AG10803 (cell line): ENCODE measurements at places on chromosomes 7 and 10.

DNA sequence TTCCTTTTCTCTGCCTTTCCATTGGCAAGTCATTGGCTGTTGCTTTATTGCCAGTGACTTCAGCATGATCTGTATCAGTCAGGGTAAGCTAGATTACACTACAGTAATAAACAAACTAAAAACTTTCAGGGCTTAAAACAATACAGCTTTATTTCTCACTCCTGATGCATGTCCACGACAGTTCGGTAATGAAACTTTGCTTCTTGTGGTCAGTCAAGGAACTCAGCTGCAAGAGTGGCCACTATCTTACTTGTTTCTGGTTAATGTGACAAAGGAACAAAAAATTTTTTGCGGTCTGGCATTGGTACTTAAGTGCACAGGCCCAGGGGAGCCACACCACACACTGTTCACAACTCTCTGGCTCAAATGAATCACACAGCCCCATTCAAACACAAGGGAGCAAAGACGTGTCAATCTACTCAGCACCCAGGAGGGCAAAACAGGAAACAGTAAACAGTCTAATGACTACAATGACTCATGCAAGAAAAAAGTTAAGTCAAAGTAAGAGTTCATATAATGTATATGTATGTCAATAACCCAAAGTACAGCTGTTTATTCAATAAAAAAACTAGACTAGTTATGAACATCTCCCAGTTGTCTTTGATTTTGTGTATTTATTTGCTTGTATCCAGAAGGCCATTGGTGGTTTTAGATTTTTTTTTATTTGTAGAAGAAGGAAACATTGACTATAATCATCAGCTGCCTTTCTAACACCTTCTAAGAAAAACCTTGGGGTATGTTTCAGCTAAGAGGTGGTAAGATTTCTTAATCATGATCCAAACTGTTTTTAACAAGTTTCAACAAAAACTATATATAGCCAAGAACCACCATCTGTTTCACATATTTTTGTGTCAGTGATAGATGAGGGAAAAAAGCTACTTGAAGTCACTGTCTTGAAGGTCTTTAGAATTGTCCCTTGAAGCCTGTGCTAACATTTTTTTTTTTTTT, 134.4 kb upstream of the FAM3C start:
- peak; percentile 99 for DNase-seq

GRCh38 chr7:98956937-98957336, 78.6 kb downstream of the TRRAP start:
- DNase-seq: peak; percentile 87

- DNase-seq: no peak
Observed at GRCh38 chr7:129438839-129439651, 4.8 kb downstream of the STRIP2 start.

GRCh38 chr7:151133266-151133985, 34.1 kb downstream of the GBX1 start:
- DNase-seq: no peak

- DNase-seq: no peak
Observed at GRCh38 chr10:3570131-3570729, 214.8 kb downstream of the KLF6 start.

GRCh38 chr7:87345962-87346371, 503 bp downstream of the CROT start:
- DNase-seq: peak; percentile 0

- no peak for DNase-seq
Observed at GRCh38 chr7:69510114-69510513, 88.2 kb upstream of the AUTS2 start.

- no peak for DNase-seq
Observed at GRCh38 chr10:6465437-6465836, 114.6 kb downstream of the PRKCQ start.

DNA sequence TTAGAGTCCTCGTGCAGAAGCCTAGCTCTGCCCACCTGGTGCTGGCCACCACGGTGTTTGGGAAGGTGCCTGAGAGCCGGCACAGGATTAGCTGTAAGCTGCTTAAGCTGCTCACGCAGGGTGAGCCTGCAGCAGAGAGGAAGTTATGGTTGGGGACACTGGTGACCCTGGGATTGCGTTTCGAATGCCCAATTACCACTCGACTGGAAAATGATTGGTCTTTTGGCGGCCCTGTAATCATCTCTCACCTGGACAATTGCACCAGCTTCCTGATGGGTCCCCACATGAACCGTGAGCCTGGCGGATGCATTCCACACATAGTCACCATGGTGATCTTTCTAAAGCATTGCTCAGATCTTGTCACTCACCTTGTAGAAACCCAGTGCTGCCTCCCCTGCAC, 442.3 kb upstream of the ZMIZ1 start:
- no peak for DNase-seq

GRCh38 chr7:141640239-141640840, 61.6 kb downstream of the DENND11 start:
- DNase-seq: no peak

GRCh38 chr10:34017281-34017680, 682.8 kb upstream of the NRP1 start:
- DNase-seq: no peak

- DNase-seq: no peak
Observed at GRCh38 chr7:24108906-24109376, 175.0 kb upstream of the NPY start.

DNA sequence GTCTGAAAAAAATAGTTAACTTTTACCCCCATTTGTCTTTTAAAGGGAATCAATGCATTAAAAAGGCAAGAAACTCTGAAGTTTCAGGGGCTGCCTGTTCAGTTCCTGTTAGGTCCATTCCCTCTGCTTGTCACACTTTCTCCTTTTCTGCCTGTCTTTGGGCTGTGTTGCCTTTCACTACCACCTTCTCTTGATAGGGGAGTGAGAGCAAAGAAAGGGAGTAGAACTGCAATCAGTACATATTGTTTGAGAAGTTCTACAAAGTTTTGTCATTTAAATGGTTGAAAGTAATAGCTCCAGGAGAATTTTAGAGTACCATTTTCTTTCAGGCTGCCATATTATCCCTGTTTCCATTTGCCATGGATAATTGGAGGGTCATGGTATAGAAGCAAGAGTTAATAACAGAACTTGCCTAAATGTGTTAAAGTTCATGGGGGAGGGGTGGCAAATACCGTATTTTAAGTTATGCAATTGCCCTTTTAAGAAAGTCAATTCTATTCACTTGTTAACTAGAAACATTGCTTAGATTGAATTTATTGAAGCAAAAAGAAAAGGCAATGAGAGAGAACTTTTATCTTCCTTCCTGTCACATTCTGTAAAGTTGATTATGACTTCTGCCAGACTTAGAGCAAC, 38.6 kb downstream of the MPLKIP start:
- DNase-seq: no peak

GRCh38 chr10:17984563-17984962, 32.8 kb downstream of the SLC39A12 start:
- no peak for DNase-seq

DNA sequence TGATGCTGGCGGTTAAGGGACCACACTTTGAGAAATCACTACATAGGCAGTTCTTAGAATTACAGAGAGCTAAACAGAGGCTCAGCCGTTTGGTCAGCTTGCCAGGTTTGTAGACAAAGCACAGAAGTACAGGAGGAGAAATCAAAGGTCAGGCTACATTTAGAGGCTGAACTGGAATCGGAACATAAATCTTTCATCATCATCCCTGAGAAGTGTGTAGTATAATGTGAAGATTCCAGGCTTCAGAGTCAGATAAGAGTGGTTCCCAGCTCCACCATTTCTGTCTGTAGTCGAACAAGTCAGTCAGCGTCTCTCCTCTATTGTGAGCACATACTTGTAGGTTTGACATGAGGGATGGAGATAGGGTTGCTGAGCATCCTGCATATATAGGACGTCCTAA, 18.9 kb downstream of the CDK1 start:
- DNase-seq: no peak

DNA sequence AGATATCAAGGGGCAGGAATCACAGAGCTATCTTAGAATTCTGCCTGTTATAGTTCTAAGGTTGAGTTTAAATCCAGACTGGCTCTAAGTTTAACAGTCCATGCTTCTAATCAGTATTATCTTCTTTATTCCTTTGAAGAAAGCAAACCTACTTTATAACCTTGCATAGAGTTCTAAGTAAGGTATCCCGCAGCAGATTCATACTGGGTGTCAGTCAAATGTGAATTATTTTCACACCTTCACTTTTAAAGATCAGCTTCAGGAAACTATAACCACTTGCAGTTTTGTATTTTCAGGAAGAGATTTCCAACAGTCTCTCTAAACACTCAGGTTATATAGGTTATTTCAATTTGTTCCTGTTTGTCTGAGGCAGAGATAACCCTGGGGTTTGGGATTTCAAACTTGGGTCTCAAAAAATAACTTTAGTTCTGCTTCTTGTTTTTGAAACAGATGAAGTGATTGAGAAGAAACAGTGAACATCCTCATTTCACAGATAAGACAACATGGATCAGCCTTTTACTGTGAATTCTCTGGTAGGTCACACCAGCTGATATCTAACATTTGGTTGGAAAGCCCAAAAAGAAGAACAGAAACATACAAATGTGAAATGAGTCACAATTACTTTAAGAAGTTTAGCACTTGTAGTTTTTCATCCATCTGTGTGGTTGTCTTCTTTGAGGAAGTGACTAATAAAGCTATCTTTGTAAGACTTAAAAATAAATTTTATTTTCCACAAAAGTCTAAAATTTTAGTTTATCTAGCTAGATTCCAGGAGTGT, 21.4 kb downstream of the STAMBPL1 start:
- peak; percentile 39 for DNase-seq

DNA sequence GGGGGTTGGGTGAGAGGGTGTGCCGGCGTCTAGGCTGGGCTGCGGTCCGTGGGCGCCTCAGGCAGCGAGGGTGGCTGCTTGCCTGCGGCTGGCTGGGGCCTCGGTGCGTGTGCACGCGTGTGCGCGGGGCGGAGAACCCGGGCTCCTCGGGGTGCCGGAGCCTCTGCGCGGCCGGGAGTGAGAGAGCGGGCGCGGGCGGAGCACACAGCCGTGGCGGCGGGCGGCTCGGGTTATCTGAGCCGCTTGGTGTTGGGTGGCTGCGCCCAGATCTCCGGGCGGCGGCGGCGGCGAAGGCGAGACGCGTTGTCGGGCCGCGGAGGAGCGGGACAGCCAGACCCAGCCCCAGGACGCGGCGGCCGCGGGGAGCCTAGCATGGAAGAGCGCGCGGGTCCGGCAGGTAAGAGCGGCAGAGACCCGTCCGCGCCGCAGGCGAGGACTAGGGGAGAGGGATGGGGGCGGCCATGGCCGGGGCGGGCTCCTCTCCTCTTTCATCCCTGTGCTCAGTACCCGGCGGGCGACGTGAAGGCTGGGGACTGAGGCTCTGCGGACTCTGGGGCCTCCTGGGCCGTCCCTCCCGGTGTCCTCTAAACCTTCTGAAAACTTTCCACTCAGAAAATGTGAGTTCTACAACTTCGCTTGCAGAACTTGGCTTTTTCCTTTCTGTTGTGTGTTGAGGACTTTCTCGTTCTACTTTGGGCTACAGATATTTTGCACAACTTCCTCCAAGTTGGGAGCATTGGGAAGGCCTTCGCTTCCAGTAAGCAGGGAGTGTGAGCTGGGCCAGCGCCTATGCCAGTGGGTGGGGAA, 9.8 kb upstream of the PAX2 start:
- no peak for DNase-seq

DNA sequence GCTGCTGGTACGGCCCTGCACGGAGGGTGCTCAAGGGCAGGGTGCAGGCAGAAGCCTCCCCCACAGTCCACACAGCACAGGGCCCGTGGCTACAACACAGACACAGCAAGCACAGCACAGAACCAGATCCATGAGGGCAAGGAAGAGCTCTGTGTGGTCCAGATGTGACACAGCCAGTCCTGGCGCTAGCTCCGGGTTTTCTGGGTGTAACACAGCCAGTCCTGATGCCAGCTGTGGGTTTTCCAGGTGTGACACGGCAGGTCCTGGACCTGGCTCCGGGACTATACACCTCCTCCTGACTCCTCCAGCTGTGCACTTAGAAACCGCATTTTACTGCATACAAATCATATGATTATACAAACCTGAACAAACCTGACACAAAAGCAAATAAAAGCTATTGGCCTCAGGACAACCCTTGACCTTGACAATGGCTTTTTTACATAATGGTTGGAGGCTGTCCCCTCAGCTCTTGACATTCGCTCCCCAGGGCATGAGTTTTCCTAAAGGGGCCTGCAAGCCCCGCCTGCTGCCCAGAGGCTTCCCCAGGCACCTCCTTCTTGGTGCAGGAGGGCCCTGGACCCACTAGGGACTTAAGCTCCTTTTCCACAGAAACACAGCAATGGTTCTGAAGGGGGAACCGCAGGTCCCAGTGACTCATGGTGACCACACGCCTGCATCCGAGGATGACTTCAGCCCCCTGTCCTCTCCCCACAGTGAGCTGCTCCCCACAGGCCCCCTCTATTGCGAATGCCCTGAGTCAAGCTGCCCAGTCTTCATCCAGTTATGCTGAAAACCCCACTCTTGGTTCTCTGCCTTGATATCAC, 209.6 kb downstream of the PTPRN2 start:
- DNase-seq: no peak

GRCh38 chr10:62578301-62578700, 204.1 kb downstream of the ZNF365 start:
- DNase-seq: peak; percentile 45

GRCh38 chr7:132248841-132249240, 327.4 kb downstream of the PLXNA4 start:
- no peak for DNase-seq

GRCh38 chr10:130192276-130192848, 56.2 kb downstream of the GLRX3 start:
- no peak for DNase-seq

DNA sequence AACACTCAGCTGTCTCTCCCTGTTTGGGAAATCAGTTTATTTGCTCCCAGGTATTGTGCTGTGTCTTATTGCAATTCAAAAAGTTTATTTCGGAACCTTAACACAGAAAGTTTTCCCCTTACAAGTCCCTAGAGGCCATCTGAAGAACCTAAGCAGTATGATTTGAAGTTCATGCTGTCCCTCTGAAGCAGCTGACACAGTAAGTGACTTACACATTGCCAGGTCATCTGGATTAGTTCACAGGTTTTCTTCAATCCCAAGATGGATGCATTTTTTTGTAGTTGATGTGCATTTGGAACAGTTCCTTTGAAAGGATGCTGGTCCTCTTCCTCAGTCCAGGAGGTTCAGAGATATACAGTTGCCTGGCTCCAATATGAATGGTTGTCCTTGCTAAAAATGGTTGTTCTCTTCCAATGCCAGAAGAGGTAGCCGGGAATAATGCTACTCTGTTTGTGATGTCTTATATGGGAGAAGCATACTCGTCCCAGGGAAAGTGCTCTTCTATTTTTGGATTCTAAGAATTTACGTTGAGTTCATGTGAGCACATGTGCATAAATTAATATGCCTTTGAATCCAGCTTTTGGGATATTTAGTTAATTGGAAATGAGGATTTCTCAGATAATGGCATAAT, 183.5 kb upstream of the PHYHIPL start:
- no peak for DNase-seq

GRCh38 chr7:27163288-27164044, 1.9 kb downstream of the HOXA9 start:
- no peak for DNase-seq
